NCI-H187 treated with DMSO at 0.1 percent for 48 hours (cell line): ENCODE measurements at places on chromosomes 7 and 10.

DNA sequence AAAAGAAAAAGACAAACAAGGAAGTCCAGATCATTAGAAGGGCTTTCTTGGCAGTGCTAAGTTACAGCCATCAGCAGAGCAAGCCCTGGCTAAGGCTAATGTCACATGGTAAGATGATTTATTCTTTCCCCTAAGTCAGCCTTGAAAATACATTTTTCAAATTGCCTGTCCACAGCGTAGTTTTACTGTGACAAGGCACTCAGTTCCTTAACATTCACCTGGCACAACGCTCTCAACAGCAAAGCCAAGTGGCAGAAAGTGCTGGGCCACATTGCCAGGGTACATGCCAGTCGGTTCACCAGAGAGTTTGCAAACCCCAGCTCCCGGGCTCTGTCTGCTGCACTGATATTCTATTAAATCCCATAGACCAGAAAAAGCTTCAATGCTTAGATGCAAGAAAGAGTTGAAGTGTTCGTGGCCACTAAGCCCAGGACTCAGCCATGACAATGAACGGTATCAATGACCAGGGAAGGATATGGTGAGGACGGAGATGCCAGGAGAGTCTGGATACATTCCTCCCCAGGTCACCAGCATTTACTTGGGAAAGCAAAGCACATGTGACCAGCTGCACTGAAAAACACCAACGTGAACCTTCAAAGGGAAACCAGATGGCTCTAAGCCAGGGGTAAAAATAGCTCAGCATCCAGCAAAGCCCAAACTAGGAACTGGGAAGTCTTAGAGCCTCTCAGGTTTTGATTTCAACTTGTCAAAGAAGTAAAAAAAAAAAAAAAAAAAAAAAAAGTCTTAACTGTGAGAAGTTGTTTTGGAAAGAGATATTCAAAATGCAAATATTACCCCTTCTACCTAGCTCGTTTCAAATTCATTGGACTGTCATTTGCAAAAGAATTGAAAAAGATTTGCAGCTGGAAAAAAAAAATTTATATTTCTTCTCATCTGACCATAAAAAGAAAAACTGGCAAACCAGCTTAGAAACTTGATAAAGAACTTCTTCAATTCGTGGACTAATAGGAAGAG lies 23.9 kb upstream of the MPP7 start:
- DNase-seq: no peak

GRCh38 chr7:74306730-74307469 lies 17.7 kb downstream of the CLIP2 start:
- no peak for DNase-seq

DNA sequence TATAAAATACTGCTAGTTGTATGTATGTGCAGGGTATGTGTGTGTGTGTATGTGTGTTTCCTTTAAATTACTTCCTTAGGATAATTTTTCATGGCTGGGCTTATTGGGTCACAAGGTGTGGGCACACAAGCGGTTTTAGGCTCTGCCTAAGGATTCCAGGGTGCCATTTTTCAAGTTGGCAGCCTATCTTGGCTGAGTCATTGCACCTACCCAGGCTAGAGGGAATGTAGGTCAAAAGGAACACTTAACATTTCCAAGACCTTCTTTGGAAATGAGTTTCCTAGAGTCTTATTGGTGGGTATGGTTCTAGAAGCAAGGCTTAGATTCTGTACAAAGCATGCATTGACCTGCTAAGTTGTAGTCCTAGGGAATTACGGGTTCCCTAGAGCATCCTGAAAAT lies 642.1 kb downstream of the LRMDA start:
- DNase-seq: no peak

GRCh38 chr7:28181416-28181815 lies 821 bp upstream of the JAZF1 start:
- DNase-seq: no peak
